Activated CD4-positive, alpha-beta T cell treated with anti-CD3 and anti-CD28 coated beads, Interleukin-2, amount 50 U/mL, for 48 hours (primary cell): ENCODE measurements at places on chromosomes 2 and 18.

DNA sequence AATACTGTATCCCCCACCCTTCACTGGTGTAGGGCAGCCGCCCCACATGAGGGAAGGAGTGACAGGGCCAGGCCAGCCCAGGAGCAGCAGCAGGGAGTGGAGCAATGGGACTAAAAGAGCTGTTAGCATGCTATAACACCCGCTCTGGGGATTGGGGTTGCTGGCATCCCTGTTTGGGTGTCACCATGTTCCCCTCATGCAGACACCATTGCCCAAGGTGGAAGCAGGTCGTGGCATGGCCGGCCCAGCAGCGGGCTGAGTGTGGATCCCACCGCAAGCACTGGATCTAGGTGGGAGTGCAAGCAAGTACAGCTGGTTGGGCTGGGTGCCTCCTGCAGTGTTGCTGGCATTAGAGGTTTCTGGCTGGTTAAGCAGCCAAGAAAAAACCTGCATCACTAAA, 3.3 kb upstream of the SULT6B1 start:
- no peak for DNase-seq

DNA sequence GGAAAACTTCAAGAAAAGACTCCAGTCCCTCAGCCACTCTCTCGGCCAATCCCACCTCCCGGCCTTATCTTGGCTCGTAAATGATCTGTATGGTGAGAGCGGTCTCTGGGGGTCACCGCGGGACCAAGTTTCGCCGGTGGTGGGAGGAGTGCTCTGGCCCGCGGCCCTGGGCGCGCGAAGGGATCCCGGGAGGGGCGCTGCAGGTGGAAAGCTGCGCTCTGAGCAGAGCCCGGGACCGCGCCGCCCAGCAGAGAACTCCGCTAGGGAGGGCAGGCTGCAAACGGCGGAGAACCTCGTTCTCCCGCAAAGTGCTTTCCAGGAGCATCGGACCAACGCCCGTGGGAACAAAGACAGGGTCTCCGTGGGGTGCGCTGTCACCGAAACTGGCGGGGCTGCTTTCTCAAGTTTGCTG, 622 bp downstream of the LRP2 start:
- peak; percentile 14 for DNase-seq

GRCh38 chr2:24827321-24828237, 34.4 kb downstream of the CENPO start:
- peak; percentile 81 for DNase-seq

GRCh38 chr2:29017716-29018435, 36.8 kb downstream of the TOGARAM2 start:
- DNase-seq = no peak

GRCh38 chr2:70608373-70608772, 54.7 kb upstream of the TGFA start:
- DNase-seq = no peak

- no peak for DNase-seq
These were observed 694.7 kb downstream of the ARHGAP15 start for GRCh38 chr2:143823876-143824275.

GRCh38 chr2:159832026-159832425, 34.0 kb upstream of the CD302 start:
- no peak for DNase-seq

DNA sequence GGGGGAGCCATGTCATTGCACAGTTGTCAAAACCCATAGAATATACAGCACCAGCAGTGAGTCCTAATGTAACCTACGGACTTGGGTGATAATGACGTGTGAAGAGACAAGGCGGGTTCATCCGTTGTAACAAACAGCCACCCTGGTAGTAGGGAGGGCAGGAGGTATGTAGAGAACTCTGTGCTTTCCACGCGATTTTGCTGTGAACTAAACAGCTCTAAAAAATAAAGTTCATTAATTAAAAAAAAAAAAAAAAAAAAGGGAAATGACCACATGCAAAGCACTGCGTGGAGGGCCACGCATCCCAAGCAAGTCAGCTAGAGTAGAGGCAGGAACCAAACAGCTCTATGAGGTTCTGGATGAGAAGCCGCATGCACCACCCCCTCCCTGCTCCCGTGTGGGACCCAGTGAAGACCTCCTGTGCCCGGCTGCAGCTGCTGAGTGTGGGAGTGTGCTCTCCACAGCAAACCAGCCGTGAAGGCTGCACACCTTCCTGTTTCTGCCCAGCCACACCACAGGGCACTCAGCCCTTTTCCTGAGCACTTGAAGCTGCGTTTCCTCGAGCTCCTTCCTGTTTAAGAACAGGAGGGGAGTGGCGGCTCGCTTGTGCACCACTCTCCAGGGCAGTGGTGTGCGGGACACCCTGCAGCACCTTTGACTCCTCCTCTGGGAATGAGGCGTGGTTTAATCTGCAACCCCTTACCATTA, 65.6 kb downstream of the ODC1 start:
- peak; percentile 40 for DNase-seq

GRCh38 chr18:37253394-37254235, 312.0 kb downstream of the CELF4 start:
- no peak for DNase-seq

- no peak for DNase-seq
These were observed 60.4 kb upstream of the GAREM1 start for GRCh38 chr18:32530947-32531651.

GRCh38 chr2:41912337-41912736, 135.5 kb upstream of the PKDCC start:
- DNase-seq = no peak

- DNase-seq = no peak
These were observed 47.2 kb downstream of the SLC14A2 start for GRCh38 chr18:45662468-45662867.
